Activated CD8-positive, alpha-beta memory T cell treated with anti-CD3 and anti-CD28 coated beads for 1 hour (primary cell): ENCODE measurements at places on chromosomes 7 and 10.

DNA sequence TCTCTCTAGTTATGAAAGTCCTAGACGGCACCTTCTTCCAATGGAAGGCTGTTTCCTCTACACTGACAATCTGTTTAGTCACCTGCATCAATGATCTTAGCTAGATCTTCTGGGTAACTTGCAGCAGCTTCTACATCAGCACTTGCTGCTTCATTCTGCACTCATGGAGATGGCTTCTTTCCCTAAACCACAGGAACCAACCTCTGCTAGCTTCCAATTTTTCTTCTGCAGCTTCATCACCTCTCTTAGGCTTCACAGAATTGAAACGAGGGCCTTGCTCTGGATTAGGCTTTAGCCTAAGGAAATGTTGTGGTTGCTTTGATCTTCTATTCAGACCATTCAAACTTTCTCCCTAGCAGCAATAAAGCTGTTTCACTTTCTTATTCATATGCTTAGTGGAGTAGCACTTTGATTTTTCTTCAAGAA lies 24.6 kb downstream of the NAMPT start:
- DNase-seq: no peak

DNA sequence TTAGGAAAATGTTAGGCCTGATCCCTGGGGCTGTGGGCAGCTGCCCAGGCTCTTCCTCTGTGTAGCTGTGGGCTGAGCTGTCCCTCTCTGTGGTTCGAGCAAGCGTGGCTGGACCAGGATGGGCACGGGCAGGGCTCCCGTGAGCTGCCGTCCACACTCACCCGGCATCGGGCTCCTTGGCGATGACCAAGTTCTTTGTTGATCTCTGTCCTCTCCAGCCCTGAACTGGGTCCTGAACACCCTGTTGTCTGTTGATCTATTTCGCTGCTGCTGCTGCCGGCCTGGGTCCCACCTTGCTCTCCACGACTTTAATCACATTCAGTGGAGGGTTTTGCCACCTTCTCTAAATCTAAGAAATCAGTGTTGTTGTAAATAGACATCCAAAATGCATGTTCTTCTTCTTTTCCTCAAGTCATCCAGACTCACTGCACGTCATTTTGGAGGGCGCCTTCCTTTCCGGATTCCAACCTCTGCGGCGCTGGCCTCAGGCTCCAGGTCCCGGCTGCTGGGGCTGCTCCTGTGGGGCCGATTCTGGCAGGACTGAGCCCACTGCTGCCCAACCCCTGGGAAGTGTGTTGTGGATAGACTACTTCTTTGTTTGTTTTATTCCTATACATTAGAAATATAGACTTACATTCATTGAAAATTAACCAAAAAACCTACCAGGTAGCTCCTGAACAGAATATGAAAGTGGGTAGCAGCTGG lies 100.6 kb downstream of the DYNC2I1 start:
- DNase-seq: no peak

DNA sequence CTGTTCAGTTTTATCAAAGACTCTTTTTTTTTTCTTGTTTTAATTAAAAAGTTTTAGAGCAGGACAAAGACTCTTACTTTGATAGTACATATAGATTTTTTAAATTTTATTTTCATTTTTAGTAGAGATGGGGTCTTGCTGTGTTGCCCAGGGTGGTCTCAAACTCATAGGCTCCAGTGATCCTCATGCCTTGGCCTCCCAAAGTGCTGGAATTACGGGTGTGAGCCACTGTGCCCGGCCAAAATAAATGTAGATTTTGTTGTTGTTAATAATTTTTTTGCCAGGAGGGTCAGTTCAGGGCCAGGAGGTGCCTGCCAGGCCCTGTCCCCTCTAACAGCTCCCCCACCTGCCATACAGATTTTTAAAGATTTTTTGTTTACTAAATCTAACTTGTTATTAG lies 17.0 kb downstream of the DENND10 start:
- DNase-seq: no peak

GRCh38 chr7:158362912-158363905 lies 224.4 kb downstream of the PTPRN2 start:
- no peak for DNase-seq

DNA sequence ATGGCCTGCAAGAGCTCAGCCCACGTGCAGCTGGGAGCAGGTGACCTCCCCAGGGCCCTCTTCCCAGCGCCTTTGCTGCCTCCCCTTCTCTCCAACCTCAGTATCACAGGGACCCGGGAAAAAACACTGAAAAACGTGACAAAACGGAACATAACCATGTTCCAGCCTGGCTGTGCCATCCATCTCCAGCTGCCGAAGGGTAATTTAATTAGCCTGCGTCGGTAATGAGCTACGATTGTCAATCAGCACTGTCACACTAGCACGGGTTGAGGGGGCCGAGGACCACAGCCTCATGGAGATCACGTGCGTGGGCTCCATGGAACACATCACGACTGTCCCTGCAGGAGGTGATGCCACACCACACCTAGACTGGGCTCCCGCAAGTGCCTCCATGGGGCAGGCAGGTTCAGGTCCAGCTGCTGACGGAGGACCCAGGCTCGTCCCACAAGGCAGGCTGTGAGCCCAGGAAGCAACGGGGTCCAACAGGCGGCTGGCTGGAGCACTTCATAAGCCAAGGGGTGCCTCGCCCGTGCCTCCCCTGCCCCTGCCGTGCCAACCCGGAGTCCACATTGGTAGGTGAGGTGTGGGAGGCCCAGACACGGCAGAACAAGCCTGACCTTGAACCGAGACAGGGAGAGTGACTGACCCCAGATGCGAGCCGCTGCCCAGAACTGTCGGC lies 199.5 kb downstream of the ELFN1 start:
- no peak for DNase-seq

DNA sequence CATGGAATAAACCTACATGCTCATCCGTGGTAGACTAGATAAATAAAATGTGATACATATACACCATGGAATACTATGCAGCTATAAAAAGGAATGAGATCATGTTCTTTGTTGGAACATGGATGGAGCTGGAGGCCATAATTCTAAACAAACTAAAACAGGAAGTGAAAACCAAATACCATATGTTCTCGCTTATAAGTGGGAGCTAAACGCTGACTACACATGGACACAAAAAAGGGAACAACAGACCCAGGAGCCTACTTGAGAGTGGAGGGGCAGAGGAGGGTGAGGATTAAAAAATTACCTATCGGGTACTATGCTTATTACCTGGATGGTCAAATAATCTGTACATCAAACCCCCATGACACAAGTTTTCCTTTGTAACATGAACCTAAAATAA lies 68.7 kb upstream of the SEC61G start:
- DNase-seq: no peak

- DNase-seq: no peak
These were observed 167.5 kb downstream of the RNLS start for GRCh38 chr10:88415533-88416130.

DNA sequence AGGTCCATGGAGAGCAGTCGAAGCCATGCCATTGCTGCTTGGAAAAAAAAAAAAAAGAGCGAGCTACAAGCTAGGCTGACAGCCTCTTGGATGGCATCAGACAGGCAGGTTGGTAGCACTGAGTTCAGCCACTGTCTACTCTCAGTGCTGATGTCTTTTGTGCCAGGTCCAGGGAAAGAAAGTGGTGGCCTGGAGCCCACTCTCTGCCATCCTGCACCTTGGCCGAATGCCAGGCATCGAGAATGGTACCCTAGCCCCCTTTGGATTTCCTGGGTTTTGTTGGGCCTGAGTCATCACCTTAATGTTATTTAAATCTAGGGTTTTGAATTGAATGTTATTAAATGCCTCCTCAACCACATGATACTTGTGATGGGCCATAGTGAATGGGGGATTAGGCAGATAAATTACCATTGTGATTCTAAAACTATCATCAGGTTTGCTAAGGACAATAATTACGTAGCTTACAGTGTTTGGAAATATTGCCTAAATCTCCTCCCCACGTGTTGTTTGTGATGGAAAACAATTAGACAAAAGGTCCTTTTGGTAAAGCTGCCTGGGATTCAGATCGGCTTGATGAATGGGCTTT lies 195.7 kb upstream of the GPR26 start:
- no peak for DNase-seq

- DNase-seq: no peak
These were observed 169.6 kb downstream of the POM121L12 start for GRCh38 chr7:53205006-53205405.

- no peak for DNase-seq
These were observed 167.4 kb downstream of the TMEM26 start for GRCh38 chr10:61285749-61286148.

- DNase-seq: no peak
These were observed 176.8 kb upstream of the AGR3 start for GRCh38 chr7:17058568-17058967.

DNA sequence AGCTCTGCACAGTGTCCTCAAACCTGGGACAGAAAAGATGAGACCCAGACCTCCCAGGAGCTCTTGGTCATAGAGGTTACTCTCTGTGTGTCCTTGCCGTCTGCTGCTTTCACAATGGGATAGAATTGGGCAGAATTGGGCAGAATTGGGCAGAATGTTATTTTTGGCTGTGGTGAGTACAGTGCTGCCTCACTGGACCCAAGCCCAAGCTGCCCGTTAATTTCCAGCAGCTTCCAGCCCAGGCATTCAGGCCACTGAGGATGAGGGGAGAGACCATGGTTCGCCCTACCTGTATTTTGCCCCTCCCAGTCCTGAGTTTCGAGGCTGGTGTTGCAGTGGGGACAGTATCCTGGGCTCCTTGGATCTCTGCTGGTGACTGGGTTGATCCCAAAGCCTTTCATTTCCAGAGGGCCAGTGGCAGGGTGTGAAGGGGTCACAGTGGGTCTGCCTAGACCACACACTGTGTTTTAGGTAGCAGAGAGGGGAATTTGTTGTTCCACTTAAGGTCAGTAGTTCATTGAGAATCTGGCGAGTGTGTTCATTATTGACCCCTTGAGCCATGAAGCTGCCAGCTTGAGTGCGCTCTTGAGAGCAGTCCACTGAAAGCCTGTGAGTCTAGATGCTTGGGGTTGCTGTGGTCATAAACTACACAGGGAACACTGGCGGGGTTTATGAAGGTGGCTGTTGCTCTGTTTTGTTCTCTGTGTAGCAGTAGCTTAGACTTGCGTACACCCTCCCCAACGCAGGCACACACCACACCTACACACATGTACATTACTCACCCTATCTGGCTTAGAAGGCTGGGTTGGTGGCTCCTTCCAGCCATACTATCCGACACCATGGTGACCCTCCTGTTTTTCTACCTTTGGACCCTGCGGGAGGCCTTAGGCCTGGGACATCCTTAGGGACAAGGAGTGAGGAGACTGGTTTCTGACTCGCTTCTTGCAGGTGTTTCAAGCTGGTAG lies 23.5 kb downstream of the NACAD start:
- no peak for DNase-seq

- no peak for DNase-seq
These were observed 884 bp upstream of the PRF1 start for GRCh38 chr10:70603449-70603801.

DNA sequence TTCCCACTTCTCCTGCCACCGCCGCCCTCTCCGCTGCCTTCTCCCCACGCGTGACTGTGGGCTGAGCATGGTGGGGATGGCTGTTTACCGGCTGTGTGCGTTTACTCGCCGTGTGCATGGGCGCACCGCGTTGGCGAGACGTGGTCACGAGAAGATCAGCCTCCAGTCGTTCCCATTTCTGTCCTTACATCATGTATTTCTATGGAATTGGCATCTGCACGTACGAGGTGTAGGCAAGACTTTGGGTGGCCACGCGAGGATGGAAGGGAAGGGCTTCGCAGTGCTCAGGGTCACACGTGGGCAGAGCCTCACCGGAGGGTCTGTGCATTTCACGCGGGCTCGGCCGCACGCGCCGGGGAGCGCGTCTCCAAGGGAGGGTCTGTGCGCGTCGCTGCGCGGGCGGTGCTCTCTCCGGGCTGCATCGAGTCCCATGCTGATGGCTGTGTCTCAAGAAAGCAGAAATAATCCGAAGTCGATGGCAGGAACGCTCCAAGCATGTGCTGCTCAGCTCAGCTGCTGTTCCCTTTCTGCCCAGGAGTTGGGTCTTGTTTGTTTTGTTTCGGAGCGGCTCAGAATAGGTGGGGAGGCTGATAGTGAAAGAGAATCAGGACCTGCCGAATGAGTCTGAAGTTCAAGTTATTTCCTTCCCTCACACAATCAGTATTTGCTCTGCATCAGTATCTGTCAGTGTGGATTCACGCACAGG lies 973 bp downstream of the CAMK1D start:
- no peak for DNase-seq

DNA sequence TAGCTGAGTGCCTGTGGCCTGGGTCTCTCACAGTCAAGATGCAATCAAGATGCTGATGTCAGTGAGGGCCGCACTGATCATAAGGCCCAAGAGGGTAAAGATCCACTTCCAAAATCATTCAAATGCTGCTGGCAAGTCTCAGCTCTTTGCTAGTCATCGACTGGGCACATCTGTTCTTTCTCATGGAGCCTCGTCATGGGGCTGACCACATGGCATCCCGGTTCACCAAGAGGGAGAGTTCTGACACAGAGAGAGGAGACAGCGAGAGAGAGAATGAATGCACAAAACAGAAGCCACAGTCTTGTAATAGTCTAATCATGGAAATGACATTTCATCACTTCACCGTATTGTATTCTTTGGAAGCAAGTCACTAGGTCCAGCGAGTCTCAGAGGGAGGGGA lies 1067.5 kb upstream of the C7orf33 start:
- DNase-seq: no peak

- no peak for DNase-seq
These were observed 133.6 kb downstream of the PPP1R9A start for GRCh38 chr7:95041031-95041430.

- DNase-seq: no peak
These were observed 16.6 kb upstream of the TMEM236 start for GRCh38 chr10:17735166-17735941.

DNA sequence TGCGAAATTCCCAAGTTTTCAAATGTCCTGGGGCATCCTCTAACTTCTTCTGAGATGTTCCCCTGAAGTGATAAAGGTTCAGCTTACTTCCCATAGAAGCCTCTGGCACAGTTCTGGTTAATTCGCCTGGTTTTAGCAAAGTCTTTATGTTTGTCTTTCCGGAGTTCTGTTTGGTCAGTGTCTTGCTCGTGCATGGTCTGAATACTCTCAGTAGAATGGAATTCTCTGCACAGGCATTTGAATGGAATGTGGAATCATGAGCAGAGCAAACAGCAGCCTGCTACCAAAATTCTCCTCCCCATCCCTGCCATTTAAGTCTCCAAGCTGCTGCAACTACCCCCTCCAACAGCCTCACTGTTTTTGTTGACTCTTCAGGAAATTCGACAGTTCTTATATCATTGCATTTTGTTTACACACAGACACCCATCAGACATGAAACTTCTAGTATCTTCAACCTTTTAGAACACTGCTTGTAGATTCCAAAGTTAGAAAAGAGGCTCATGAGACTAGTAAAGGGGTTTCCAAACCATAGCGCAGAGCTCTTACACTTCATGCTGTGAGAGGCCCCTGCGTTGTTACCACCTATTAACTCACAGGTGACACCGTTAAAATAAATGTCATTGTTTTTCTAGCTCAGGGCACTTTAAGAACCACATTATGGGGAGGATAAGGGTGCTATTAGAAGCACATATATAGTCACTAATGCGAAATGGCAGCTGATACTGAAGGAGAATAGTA lies 129.7 kb downstream of the PLCE1 start:
- no peak for DNase-seq

- DNase-seq: no peak
These were observed 97.3 kb downstream of the GRID1 start for GRCh38 chr10:86269332-86269731.
